ENCODE measurements at places on chromosomes 6 and 20.
A peak's percentile ranks its signal among the peaks of the same experiment; 100 is the strongest.

DNA sequence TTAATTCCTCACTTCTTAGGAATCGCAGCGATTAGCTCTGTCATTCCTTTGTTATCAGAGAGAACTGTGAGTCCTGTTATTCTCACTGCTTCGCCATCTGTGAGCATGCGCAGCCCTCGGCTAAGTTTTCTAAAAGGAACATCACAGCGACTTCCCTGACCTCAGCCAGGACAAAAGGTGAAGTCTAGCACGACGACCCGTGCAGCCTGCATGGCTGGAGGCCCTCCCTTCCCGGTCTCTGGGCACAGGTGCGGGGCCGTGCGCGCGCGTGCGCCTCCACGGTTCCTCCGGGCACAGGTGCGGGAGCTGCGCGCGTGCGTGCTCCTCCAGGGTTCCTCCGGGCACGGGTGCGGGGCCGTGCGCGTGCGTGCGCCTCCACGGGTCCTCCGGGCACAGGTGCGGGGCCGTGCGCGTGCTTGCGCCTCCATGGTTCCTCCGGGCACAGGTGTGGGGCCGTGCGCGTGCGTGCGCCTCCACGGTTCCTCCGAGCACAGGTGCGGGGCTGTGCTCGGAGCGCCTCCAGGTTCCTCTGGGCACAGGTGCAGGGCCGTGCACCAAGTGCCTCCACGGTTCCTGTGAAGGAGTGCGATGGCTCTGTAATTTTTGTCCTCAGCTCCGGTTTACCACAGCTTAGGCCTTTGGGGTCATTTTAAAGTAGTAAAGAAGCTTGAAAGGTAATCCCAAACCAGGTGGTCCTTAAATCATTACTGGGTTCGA, 212.3 kb downstream of the ERMARD start:
- peak; percentile 45 for DNase-seq

DNA sequence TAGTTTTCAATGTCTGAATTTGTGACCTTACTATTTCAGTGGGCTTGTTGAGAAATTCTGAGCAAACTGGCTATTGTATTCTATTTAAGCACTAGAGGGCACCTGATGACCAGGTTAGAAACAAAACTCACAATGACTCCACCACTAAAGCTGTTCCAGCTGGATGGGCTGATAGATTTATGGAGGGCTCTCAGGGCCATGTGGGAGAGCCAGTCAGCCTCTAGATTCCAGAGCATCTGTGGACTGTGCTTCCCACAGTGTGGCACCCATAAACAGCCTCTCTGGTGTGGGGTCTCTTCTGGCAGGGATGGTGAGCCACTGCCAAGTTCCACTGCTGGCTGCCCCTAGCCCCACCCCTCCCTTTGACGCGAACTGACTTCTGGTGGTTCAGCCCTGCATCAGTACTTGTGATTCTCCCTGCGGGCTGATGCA, 29.2 kb downstream of the C6orf58 start:
- no peak for DNase-seq

- DNase-seq: no peak
Measured at GRCh38 chr6:35044145-35044745, 96.9 kb downstream of the TCP11 start.

DNA sequence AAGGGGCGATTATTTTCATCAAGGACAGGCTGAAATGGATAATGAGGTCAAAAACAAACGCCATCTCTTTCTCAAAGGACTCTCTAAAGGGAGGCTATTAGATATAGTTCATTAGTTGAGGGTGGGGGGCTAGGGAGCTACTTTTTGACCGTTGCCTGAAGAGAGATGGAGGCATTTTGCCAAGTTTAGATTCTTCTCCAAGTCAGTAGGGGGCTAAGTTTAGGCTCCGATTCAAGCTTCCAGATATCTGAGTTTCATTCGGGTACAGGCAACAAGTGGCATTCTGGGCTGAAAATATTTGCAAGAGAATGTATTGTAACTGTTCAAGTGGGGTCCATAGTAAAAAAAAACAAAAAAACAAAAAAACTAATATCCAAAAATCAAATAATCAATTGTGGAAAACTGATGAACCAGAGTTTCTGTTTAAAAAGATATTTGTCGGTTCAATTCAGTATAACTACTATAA, 43.4 kb upstream of the PIM1 start:
- DNase-seq: no peak

DNA sequence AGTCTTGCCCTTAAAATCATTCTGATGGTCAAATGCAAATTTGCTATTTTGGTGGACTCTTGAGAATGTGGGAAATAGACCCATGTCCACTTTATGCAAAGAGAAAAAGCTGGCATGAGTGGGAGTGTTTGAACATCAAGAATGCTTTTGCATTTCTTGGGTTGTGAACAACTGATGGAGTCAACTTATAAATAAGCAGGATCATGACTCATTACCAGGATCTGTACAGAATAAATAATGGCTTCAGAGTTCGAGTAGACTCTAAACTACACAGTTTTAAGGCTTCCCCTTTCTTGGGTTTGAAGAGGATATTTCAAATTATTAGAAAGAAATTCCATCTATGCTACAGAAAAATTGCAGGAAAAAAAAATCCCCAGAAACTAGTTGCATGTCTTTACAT, 195.5 kb downstream of the EYA4 start:
- no peak for DNase-seq

GRCh38 chr6:39102071-39102820, 12.7 kb downstream of the SAYSD1 start:
- DNase-seq: no peak

GRCh38 chr6:24574809-24575208, 71.2 kb downstream of the KIAA0319 start:
- DNase-seq: no peak

DNA sequence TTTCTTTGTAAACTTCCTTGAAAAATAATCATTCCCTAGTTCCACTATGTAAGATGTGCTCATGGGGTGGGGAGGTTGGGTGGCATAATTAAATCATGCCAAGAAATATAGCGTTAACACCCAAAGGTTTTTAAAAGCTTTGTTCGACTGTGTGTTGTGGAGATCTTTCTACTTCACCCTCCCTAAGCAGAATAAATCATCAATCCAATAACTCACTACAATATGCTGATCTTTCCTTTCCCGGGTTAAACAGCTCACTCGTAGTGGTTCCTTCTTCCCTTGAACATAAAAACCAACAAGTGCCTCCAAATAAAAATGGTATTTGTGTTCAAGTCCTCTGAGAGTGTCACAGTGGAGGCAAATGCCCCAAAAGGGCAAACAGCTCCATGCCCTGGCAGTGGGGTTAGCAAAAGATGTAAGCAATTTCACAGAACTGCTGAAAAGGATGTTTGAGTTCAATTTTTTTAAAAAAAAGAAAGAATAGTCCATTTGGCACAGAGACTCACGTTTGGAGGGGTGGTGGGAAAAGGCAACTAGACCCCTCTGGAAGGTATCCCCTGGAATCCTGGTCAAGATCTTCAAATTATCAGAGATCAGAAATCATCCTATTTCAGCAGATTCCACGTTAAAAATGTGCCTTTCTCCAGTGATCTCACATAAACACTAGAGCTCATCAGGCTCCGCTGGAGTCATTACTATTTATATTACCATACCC, 99.1 kb downstream of the TFAP2A start:
- no peak for DNase-seq

DNA sequence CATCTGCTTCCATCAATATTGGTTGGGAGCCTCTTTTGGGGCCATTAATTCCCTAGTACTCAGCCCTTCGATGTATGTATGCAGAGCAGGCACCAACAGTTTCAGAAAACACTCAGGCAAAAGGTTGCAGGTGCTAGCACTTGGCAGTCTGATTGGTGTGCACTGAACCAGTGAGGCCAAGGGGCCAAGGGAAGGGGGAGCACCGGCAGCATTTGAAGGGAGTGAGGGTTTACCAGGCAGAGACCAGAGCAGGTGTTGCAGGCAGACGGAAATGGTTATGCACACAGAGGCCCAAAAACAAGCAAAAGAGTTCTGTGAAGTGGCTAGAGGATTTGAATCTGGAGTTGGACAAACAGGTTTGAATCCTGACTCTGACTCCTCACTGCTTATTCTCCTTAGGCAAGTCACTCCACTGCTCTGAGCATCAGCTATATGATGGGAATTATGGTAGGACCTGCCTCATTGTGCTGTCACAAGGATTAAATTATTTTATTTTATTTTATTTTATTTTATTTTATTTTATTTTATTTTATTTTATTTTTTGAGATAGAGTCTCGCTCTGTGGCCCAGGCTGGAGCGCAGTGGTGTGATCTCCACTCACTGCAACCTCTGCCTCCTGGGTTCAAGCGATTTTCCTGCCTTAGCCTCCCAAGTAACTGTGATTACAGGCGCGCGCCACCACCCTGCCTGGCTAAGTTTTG, 58.1 kb upstream of the SHLD1 start:
- no peak for DNase-seq

DNA sequence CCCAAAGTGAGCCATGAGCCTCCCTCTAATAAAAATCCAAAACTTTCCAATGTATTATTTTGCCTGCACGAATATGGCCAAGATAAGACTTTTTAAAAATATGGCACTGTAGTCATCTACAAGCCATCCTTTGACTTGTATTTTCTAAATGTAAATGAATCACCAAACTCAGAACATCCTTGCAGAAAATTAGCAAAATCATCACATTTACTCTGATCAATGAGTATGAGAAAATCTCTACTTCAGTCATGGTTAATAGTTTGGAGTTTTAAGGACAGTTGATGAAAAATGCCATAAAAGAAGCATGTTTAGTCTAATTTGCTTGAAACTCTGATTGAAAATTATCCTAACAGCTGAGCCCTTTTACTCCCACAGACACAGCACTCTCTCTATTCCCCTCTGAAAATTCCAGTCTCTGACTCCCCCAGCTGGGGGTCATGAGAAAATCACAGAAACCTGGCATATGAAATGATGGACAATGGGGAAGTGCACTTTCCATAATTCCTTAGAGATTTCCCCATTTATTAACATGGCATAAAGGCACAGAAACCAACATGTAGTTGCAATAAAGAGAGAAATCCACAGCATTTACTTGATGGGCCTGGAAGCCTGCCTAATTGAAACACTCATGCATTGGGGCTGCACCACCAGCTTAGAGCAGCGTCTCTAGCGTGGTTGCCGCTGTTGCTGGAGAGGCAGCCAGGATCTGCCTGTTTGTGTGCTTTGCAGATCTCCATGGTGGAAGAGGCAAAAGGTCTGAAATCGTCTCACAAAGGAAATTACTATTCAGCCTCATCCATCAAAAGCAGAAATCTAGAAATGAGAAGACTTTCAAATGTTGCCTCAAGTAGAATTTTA, 214.0 kb downstream of the WDR27 start:
- no peak for DNase-seq

- DNase-seq: no peak
Measured at GRCh38 chr6:74287932-74288331, 591.9 kb downstream of the CD109 start.

- DNase-seq: no peak
Measured at GRCh38 chr6:148840256-148840655, 93.4 kb downstream of the UST start.

DNA sequence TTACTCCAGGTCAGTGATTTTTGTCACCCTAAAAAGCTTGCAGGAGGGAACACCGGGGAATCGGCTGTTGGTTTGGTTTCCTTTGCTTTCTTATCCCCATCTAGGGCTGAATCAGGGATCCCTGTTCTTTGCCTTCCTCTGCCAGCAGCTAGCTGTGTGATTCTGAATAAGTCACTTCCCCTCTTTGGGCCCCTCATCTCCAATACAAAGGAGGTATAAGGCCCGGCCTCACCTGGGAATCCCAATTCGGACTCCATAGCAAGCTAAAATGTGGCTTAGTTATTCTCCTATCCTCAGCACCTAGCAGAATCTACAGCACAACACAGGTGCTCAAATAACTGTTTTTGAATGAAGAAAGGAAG, 18.5 kb upstream of the ARMC12 start:
- DNase-seq: no peak

- no peak for DNase-seq
Measured at GRCh38 chr6:126945150-126945685, 173.3 kb upstream of the RSPO3 start.

DNA sequence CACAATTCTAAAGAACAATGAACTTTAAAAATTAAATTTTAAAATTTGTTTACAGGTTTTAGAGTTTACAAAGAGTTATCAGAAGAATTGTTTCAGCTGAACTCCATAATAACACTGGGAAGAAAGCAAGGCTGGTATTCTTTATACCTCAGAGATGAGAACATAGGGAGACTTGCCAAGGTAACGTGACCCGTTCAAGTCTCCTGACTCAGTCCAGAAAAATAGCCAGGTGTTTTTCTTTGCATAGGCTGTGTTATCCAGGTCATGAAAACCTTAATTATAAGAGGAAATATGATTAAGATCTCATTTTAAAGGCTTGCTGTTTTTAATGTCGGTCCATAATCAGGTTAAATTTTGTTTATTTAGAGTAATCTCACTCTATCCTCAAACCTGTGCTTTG, 8.5 kb upstream of the C6orf141 start:
- DNase-seq: no peak

GRCh38 chr6:118768904-118769325, 117.5 kb upstream of the CEP85L start:
- DNase-seq: no peak

GRCh38 chr6:10576226-10576625, 55.1 kb downstream of the GCNT2 start:
- no peak for DNase-seq

- DNase-seq: no peak
Measured at GRCh38 chr6:9503111-9503761, 911.6 kb downstream of the TFAP2A start.

DNA sequence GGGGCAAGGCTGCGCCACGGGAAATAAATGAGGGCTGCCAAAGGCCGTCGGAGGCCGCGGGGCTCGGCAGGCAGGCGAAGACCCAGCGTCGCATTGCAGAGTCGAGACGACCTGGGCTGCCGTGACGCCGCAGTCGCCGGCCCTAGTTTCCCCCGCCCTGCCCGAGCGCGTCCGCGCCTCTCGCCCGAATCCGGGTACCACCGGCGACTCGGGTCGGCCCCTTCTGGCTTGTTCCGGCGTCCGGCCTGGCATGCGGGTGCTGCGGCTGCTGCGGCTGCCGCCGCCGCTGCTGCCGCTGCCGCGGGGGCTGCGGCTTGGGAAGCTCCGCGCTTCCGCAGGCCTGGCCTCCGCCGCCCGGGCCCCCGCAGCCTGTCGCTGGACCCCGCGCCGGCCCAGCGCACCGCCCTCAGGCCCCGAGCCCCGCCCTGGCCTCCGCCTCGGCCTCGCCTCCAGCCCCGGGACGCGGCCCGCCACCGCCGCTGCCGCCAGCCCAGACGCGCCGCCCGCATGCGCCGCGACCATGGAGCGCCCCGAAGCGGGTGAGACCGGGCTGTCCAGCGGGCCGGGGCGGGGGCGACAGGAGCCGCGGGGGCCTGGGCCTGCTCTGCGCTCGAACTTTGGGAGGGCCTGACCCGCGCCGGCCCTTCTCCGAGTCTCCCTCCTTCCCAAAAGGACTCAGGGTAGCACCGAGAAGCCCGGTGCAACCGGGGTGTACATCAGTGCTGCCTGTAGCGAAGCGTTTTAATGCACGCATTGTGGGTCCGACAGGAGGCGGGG, at the start of gene AKAP7:
AKAP7 (plus strand) TSS at position 224 of the 777 bp plus-strand sequence; CDS start at position 521, 297 bp downstream.
- DNase-seq: peak; percentile 82

- DNase-seq: no peak
Measured at GRCh38 chr6:89162047-89162371, 16.2 kb downstream of the PM20D2 start.

GRCh38 chr6:35441205-35441604, 10.9 kb upstream of the FANCE start:
- no peak for DNase-seq

Measured in sciatic nerve (tissue), 2 donors.